Transverse colon (tissue), 4 donors: ENCODE measurements at places on chromosomes 16 and 17. TPM values are rescaled to one million over a fixed set of nuclear protein-coding genes. Genes with fewer than 3 reads are reported as not detected.

DNA sequence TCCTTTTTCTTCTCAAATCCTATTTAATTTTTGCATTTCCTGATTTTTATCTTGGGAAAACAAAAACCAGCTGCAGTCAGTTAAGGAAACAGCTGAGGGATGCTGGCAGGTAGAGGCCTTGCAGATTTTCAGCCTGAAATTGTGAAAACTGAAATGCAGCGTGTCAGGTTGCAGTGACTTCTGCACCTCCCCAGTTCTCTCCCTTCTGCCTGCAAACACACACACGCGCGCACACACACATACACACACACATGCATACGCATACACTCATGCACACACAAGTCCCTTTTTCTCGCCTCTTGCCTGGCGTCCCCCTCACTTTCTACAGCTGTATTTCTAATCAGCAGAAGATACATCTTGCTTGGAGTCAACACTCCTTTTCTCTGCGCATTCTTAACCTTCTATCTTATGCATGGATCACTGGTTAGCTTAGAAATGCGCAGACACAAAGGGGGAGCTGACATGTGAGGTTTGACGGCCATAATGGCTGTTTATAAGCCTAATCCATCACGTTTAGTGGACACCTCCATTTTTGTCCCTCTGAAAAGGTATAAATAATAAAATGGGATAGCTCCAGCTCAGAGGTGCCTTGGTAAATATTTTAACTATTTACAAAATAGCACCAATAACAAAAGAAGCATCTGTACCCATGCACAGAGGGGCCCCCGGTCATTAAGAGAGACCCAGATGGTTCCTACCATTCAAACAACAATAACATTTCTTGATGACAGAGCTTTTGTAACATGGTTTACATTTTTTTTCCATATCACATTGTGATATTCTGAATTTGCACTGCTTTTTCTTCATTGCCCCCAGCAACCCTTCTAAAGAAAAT, 392.1 kb upstream of the SALL1 start:
- H3K4me1 ChIP-seq = no peaks in the 10 kb centered on the region
- DNase-seq = no peak

GRCh38 chr16:69399361-69399760, 13.6 kb upstream of the TERF2 start:
- peaks cover 73% of the 10 kb centered on the region for H3K4me1 ChIP-seq
- H3K27me3 ChIP-seq = no peaks in the 10 kb centered on the region
- no peak for DNase-seq
- H3K27ac ChIP-seq = no peak overlapping the region
- H3K36me3 ChIP-seq = no peaks in the 10 kb centered on the region
- H3K4me3 ChIP-seq = no peak overlapping the region

DNA sequence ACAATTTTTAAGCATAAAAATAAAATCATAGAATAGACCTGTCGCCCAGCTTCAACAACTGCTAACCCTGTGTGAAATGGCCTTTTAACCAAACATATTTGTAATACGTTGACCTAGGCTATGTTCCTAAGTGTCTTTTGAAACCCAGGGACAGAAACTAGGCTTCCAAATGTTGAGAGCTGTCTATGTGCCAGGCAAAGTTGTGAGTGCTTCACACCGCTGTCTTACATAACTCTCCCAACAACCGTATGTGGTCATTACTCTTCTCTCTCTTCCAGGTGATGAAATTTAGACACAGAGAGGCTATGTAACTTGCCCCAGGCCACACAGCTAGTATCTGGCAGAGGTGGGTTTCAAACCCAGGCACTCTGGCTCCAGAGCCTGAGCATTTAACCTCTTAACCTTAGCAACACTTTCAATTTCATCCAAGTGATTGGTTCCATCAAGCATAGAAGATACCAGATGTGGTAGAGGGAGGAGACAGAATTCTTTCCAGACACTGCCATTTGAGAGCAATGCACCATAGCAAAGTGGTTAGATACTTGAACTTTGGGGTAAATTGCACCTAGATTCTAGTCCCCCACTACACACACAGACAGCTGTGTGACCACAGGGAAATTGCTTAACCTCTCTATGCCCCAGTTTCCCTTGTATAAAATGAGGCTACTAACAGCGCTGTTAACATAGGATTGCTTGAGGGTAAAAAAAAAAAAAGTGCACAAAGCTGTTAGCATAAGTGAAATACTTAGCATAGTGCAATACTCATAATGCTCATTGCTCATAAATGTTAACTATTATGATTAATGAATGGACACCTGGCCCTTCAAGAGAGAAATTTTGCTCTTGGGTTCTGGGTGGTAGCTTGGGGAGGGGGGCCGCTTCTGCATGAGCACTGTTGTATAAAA, 160.6 kb downstream of the IRX3 start:
- H3K4me3 ChIP-seq = no peak overlapping the region
- DNase-seq = no peak
- no peaks in the 10 kb centered on the region for H3K27me3 ChIP-seq
- no peaks in the 10 kb centered on the region for H3K4me1 ChIP-seq

ATP2C2 gene
- total RNA-seq = 146 TPM

MYL11 gene
- total RNA-seq = not detected
